ENCODE measurements at places on chromosomes 16 and 17. TPM values are rescaled to one million over a fixed set of nuclear protein-coding genes. Genes with fewer than 3 reads are reported as not detected.
A peak's percentile ranks its signal among the peaks of the same experiment; 100 is the strongest.

DYNLL2 gene
- 14.2 TPM for total RNA-seq

SLC13A2 gene
- total RNA-seq: 0.26 TPM

KRTAP1-5 gene
- total RNA-seq: not detected

GRCh38 chr16:35252356-35252936 is 1793.0 kb downstream of the TP53TG3F start:
- no peak for DNase-seq

DNA sequence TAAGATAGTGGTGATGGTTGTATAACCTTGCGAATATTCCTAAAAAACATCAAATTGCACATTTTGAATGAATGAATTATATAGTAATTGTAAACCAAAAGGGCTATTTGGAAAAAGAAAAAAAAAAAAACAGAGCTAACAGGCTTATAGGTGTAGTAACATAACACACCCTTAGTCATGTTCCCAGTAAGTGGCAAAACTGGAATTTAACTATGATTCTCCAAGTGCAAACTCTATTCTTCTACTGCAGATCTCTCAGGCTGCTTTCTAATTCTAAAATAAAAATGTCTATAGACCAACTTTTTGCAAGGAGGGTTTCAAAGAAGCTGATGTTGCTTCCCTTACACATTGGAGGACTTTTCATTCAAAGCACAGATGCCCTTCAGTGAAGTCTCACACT is 293.2 kb upstream of the MON1B start:
- no peak for DNase-seq

GRCh38 chr17:18981642-18982424 is 22.7 kb downstream of the FAM83G start:
- peak; percentile 79 for DNase-seq

DNA sequence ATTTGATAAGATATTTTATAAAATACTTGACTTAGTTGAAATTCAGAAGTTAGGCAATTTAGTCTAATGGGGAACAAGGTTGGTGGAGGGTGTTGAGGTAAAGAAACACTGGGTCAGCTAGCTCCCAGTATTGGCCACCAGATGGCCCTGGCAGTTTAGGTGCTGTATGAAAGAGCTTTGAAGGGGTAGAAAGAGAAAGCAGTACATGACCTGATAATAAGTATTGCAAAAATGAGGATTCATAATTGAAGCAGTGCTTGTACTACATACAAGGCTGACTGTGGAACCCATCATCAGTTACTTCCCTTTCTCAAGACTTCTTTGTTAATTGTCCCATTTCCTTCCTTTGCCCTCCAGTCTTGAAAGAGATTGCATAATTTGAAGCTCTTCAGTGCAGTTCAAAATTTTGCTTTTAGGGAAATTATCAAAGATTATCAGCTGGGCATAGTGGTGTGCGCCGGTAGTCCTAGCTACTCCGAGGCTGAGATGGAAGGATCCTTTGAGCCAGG is 29.4 kb downstream of the TANC2 start:
- no peak for DNase-seq

DNA sequence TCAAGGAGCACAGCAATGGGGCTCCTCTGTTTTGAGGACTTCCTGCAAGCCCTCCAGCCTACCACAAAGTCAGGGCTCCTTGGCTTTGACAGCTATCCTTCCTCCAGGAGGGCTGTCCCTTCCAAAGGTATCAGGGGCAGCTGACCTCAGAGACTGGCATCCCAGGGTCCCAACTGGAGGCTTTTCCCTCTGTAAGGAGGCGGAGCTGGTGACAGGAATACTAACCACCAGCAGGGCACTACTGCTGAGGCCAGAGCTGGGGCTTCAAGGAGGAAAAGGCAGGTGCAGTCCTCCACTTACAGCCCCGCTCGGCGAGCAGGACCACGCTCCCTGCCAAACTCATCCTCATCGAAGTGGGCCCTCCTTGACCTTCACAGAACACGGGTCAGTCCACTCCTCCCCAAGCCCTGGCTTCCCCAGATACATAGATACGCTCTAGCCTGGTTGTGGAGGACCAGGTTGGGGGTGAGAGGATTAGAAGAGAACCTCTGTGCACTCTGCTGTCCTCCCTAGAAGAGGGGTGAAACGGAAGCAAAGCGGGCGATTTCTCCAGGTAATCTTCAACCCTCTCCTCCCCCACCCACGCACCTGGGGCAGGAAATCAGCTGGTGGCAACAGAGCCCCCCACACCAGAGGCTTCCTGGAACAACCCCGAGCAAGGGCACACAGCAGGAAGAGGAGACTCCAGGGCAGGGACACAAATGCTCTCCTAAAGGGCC is 20.5 kb downstream of the ST3GAL2 start:
- DNase-seq: no peak

DNA sequence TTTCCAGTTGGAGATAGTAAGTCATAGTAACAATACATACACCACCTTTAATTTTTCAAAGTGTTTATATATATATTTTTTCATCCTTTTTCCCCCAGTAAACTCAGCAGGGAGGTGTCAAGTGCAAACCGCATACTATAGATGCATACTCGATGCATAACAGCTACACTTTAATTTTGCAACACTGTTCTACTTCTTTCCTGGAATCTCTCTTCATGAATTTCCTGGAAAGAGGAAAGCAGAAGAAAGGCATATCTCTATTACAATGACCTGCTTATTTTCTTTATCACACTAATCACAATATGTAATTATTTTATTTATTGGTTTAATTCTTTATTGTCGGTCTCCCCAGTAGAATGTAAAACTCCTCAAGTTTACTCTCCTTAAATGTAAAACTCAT is 140.0 kb downstream of the SNX11 start:
- no peak for DNase-seq

Measured in right lobe of liver (tissue), 6 donors.